AG09319 (cell line): ENCODE measurements at places on chromosomes 12 and 14.

DNA sequence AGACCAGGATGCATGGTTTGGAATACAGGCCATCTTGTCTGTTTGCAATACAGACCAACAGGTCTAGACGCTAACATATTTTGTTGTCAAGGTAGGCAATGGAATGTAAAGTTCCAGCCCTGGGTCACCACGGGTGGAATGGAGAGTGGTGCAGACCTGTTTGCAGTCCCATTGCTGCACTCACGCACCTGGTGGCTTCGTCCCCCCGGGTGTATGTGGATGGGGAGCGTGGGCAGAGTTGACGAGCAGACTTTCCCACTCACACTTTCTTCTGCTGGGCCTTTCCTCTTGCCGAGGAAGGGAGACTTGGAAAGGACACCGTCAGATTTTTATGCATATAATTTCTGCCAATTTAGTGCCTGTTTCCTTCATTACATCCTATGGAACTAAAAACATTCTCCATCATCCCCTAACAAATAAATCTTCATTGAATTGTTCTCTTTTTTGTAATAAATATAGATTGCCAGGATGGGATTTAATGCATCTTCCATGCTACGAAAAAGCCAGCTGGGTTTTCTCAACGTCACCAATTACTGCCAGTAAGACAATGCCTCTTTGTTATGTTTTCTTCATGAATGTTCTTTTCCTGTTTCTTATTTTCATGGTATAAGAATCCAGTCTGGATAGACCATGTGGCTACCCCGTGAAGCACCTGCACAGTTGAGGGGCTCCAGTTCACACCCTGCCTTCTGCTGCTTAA, 15.2 kb downstream of the DCAF4 start:
- DNase-seq: no peak

DNA sequence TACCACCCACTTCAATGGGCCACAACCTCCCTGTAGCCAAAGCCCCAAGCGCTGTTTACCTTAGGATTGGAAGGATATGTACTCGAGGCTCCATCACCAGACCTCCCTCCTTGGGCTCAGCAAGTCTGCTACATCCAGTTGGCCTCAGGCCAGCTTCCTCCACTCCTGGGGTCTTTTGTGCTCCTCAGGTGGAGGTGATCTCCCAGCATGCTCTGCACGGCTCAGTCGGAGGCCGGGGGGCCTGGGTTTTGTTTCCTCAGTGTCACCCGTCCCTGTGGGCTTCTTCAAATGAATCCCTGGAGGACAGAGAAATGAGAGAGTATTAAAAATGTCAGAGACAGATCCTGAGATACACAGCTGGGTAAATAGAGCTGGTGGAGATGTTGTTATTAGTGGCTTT, 723.1 kb upstream of the TBX3 start:
- DNase-seq: no peak

DNA sequence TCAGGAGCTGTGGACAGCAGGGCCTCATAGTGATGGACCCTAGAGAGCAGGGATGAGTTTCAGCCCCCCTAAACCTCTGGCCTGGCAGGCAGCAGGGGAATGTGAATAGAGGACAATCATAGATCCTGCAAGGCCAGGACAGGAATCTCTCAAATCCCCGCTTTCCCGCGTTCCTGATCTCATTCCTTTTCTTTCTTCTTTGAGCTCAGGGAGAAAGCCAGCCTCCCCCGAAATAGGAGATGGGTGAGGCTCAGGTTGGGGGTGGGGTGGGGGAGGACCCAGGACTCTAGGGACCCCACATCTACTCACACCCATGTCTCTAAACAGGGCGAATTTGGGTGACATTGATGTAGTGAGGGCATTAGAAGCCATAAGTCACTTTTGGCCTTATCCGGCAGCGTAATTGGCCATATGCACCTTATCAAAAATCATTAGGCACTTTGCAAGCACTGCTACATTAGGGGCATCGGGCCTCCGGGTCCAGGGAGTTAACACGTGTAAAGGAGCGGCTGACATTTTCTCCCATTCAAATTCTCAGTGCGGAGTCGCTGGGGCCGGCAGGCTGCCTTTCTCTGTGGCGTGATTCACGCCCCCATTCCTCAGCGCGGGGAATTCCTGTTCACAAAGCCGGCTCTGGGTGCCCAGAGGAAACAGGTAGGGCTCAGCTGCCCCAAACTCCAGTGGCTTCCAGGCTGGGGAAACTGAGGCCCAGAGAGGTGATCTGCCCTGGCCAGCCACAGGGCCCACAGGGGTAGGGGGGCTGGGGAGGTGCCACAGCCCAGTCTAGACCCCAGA, 1.5 kb downstream of the LHX5 start:
- DNase-seq: no peak

GRCh38 chr12:30979371-30980259, 53.1 kb downstream of the TSPAN11 start:
- no peak for DNase-seq

- no peak for DNase-seq
Measured at GRCh38 chr14:104583424-104584306, 4.1 kb downstream of the C14orf180 start.

- no peak for DNase-seq
Measured at GRCh38 chr14:50122291-50122690, 5.9 kb upstream of the VCPKMT start.

GRCh38 chr12:24881724-24882371, 67.1 kb downstream of the BCAT1 start:
- no peak for DNase-seq

DNA sequence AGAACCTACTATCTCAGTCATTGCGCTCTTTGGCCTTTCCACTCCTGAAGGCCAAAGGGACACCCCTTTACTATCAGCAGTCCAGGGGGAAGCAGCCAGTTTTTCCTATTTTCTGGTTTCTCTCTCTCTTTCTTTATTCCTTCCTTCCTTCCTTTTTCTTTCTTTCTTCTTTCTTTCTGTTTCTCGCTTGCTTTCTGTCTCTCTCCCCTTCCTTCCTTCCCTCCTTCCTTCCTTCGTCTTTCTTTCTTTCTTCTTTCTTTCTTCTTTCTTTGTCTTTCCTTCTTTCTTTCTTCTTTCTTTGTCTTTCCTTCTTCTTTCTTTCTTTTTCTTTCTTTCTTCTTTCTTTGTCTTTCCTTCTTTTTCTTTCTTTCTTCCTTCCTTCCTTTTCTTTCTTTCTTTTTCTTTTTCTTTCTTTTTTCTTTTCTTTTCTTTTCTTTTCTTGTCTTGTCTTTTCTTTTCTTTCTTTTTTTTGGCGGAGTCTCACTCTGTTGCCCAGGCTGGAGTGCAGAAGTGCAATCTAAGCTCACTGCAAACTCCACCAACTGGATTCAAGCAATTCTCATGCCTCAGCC, 64.9 kb upstream of the OTX2 start:
- DNase-seq: no peak

GRCh38 chr14:103738166-103738565, 22.6 kb downstream of the ZFYVE21 start:
- no peak for DNase-seq

DNA sequence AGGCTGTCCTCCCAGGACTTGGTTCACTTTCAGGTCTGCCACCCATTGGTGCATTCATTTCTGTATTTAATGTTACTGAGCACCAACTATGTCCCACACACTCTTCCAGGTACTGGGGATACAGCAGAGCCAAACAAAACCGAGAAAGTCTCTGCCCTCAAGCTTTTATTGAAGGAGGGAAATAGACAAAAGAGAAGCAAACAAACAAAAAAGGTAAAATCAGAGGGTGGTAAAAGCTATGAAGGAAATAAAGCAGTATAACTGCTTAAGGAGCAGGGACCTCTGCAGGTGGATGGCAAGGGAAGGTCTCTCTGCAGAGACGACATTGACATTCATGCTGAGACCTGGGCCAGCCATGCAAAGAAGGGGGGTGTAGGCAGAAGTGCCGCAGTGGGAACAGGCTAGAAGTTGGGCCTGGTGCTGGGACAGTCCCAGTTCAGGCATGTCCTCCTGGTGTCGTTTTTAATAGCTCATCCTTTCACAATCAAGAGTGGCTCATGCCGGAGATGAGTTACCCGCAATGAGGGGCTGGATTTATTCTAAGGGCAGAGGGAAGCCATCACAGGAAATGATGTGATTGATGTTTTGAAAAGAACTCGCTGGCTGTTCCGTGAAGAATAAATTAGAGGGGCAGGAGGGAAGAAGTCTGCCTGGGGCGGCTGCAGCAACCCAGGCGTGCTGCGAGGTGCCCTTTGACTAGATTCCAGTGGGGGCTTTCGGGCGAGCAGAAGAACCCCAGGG, 72.8 kb downstream of the IRF2BPL start:
- DNase-seq: no peak
